ENCODE measurements at places on chromosomes 7 and 10.

GRCh38 chr10:71236286-71236685 is 23.9 kb downstream of the UNC5B start:
- DNase-seq = no peak

DNA sequence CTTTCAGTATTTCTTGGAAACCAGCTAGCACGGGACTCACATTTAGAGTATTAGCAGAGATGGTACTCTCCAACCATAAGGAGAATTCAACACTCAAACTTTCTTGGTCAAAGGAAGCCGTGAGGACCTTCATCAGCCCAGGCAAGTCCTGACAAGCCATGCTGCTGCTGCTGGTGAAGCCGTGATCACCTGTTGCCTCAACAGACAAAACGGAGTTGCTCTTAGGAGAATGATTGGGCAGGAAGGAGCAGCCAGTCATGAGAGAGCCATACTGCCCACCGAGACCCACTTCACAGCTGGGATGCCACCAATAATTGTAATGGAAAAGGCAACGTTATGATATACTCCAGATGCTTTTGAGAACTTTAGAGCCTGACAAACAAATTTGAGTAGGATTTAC is 60.8 kb upstream of the PLPP4 start:
- no peak for DNase-seq

DNA sequence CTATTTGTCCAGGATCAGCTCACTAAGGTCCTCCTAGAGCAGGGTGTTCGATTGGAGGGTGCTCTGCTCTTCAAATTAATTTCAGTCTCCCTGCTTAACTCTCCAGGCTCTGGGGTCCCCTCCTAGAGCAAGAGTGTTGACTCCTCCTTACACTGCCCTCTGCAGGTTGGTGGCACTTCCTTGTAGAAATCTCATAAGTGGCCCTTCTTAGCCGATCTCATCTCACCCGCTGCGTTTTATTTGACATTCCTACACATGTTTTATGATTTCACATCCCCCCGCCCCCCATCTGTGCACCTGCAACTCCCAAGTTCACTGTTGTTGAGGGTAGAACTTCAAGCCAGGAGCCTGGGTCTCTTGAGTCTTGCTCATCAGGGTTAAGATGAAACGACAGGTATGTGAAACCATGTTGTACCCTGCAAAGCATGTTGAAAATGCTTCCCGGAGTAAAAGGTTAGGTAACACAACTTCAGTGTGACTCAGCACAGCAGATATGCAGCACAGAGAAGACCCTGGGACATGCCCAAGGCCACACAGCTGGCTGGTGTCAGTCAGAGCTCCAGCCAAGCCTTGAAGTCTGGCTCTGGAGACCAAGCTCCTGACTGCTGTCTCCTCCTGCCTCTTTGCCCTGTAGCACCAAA is 171.2 kb downstream of the PRKAG2 start:
- no peak for DNase-seq

DNA sequence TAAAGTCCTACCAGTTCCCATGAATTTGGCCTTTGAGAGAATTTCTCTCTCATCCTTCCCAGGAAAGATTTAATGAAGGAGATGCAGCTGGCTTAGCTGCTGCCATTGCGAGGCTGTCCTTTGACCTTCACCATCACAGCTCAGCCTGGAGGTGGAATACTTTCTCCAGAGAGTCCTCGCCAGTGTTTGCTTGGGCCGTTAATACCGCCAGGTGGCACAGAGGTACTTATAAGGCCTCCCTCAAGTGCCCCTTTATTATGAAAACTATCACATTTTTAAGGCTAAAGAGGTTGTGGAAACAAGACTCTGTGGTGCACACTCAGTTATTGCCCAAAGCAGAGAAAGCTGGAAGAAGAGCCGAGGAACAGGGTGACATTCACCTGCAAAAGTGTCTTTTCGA is 330.6 kb downstream of the CCSER2 start:
- DNase-seq = no peak

DNA sequence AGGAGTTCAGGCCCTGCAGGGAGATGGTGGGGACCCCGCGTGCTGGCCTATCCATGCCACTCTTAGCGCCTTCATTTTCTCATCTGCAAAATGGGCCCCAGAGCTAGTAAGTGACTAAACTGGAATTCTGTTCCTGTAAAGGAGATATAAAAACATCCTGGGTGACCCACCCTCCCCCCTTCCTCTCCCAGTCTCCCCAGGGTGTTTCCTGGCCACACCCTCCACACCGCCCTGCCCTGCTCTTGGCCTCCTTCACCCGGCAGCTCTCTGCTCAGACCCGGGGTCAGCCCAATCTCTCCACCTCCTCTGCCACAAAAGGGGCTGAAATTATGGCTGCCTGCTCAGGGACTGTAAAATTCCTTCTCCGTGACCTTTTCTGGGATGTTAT is 70.7 kb downstream of the C10orf105 start:
- DNase-seq = no peak

DNA sequence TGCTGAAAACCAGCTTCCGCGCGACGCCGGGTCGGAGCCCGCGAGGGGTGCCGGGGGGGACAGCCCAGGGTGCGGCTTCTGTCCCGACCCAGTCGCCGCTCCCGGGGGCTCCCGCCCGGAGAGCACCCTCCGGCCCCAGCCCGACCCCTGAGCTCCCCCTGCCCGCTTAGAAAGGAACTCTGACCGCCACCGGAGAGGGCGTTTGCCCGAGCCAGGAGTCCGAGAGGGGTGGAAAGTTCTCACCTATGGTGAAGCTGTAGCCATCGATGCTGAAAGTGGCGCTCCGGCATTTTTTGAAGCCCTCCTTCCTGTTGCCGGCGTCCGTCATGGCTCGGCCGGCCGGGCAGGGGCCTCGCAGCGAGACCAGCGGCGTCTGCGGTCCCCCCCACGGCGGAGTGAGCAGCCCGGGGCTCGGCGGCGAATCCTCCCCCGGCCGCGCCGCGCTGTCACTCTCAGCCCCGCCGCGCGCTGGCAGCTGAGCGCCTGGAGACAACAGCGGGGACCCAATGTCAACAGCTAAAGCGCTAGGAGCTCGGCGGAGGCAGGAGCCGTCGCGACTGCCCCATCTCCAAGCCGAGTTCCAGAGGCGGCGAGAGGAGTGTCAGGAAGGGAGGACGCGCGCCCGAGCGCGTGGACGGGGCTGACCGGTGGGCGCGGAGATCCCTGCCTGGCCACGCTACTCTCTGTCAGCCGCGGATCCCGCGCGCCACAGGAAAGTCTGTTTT is 191.6 kb downstream of the LSM5 start:
- DNase-seq = no peak

DNA sequence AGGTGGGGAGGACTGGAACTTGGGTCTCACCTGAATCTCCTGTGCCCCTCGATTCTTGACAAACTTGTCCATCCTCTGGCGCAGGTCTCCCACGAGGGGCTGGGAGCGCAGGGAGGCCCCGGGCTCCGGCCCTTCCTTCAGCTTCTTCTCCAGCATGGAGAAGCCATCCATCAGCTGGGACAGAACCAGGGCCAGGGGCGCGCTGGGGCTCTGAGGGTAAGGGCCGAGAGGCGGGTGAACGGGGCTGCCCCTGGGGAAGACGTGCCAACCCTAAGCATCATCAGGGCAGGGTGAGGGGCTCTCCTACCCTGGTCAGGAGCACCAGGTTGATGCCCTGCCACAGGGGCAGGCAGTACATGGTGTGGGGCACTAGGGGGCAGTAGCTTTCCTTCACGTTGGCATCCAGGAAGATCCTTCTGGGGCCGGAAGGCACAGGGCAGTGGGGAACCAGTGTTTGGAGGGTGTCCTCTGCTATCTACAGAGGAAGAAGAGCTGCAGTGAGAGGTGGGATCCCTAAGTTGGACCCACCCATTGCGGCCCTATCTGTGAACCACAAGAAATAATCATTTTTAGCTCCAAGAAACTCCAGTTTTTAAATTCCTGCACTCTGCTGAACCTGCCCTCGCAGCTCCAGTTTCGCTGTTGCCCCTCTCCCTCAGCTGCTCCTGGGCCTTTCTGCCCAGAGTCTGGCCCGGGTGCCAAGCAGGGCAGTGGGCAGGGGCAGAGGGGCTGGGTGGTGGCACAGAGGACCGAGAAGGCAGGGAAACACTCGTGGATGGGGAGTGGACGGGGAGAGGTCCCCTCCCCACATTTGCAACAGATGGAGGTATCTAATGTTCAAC is 10.8 kb upstream of the PYROXD2 start:
- no peak for DNase-seq

DNA sequence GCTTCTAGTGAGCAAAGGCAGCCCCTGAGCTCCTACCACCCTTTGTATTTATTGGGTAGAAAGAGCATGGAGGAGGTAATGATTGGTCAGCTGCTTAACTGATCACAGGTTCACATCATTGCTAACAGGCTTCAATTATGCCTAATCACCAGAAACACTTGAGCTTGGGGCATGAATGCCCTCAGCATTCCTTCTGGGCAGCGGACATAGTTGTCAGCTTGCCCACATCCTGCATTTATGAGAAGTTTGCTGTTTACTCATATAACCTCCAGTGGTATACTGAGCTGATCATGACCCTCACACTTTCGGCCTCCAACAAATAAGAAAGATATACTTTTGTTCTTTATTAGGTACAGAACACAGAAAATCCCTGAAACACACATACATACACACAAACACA is 140.3 kb upstream of the ODAD2 start:
- no peak for DNase-seq

DNA sequence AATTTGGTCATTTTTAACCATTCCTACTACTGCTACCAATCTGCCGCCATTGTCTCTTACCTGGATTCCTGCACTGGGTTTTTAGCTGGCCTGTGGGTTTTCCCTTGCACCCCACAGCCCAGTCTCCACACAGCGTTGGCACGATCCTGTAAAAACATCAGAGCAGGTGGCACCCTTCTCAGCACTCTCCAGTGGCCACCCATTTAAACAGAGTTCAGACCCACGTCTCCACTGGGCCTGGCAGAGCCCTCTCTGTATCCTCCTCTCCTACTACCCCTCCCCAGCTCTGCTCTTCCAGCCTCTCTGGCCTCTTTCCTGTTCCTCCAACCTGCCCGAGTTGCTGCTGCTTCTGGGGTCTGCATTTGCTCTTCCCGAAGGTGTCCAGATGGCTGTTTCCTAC is 259.4 kb downstream of the SDK1 start:
- DNase-seq = no peak

DNA sequence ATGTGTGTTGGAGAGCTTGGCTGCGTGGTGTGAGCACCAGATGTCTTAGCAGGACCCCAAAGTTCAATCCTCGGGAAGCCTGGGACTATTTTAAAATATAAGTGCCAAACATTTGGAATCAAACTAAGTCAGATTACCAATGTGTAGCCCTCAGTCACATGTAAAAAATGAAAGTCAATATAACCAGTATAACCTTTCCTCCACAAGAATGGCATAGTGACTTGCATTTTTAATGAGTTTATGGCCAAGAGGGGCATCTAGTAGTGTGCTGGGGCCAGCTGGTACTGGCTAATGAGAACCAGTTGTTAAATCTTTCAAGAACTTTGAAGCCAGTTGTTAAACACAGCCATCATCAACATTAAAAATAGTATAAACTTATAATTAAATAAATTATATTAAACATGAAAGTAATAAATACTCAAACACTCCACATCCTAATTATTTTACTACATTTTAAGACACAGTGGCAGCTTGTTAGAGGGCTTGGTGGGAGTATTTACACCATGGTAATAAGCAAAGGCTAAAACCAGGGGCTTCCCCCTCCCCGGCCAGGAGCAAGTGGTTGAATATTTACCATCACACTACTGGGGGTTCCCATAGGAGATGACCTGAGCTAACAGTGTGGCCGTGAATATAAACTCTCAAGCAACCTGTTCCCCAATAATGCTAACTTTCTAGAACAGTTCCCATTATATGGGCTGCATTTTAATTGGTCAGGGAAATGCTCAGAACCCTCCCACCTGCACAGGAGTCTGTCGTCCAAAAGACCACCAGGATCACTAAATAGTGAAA is 7.9 kb upstream of the FAM170B start:
- DNase-seq = no peak

DNA sequence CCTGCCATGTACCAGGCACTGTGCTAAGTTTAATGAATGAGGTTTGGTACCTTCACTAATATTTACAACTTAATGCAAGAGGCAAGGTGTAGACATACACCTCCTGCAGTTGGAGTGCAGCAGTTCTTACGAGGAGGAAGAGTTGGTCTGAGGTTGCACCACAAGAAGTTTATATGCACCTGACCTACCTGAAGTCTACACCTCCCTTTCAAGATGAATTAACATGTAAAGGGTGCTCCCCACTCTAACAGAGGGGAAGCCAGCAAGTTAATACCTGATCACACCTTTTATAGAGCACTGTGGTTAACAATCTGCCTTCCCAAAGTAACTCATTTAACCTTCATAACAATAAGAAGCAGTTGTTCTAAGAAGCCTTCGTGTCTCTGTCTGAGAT is 120.0 kb downstream of the LYZL1 start:
- no peak for DNase-seq

DNA sequence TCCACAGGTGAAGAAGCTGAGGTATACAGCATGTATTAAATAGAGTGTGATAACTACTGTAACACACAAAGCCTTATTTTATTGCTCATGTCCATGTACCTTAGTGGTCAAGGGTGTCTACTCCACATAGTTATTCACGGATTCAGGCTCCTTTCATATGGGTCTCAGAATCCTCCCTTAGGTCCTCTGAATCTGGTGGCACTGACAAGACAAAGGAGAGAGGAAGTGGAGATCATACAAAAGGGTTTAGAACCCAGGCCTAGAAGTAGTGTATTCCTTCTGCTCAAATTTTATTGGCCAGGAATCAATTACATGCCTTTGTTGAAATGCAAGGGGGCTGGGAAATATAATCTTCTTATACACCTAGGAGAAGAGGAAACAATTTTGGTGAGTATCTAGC is 164.6 kb downstream of the PTEN start:
- DNase-seq = no peak

- DNase-seq = no peak
Observed at GRCh38 chr7:1922870-1923236, 252.8 kb downstream of the ELFN1 start.

GRCh38 chr10:60114765-60115586 is 208.6 kb upstream of the CCDC6 start:
- DNase-seq = no peak

DNA sequence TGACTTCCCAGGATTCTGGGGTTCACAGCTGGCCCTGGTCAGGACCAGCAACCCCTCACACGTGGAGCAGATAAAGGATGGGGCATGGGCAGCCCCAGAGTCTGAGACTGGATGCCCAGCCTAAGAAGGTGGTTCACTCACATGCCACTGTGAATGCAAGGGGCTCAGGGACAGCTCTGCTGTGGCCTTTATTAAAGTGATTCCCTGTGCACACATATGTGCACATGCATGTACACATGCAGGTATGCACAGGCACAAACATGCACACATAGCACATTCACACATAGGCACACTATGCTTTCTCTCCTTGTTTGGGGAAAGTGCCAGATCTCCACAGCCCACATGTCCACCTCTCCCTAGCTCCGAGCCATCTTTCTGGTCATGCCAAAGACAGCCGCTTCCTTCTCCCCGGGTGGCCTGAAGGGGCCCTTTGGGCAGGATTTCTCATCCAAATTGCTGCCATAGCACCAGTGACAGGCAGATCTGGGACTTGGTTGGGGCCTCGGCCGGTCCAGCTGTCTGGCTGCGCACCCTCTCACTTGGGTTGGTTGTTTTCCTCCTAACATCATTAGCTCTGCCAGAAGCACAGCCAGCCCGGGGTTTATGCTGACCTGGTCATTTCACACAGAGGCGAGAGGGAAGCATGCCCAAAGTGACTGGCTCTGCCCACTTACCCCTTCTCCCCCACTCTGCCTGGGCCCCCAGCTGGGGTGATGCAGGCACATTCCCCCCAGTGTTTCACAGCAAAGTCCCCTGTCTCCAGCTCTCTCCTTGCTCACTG is 1.4 kb downstream of the GCK start:
- DNase-seq = no peak

- no peak for DNase-seq
Observed at GRCh38 chr7:54546081-54546985, 4.2 kb downstream of the VSTM2A start.
